ENCODE measurements at places on chromosomes 3 and 15.
A peak's percentile ranks its signal among the peaks of the same experiment; 100 is the strongest.

- DNase-seq: no peak
Observed at GRCh38 chr15:100108346-100108745, 233.4 kb downstream of the ADAMTS17 start.

DNA sequence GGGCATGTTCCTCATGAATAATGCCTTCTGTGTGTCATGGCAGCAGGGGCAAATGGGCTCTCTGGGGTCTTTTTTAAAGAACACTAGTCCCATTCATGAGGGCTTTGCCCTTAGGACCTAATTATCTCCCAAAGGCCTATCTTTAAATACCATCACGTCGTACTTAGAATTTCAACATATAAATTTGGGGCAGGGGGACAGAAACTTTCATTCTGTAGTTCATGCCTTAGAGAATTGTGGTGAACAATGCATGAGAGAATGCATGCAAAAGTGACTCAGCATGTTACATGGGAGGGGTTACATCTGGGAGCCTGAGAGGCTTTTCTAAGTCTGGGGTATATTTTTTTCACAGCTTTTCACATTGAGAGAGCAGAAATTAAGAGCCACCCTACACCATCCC lies 208.5 kb upstream of the ROPN1 start:
- no peak for DNase-seq

- no peak for DNase-seq
Observed at GRCh38 chr3:72973031-72973723, 23.4 kb upstream of the PPP4R2 start.

- no peak for DNase-seq
Observed at GRCh38 chr3:9810846-9811245, 784 bp downstream of the TTLL3 start.

GRCh38 chr3:165439765-165440164 lies 243.6 kb upstream of the SLITRK3 start:
- DNase-seq: no peak

- peak; percentile 70 for DNase-seq
Observed at GRCh38 chr3:57696801-57697321, 4.0 kb upstream of the DENND6A start.

DNA sequence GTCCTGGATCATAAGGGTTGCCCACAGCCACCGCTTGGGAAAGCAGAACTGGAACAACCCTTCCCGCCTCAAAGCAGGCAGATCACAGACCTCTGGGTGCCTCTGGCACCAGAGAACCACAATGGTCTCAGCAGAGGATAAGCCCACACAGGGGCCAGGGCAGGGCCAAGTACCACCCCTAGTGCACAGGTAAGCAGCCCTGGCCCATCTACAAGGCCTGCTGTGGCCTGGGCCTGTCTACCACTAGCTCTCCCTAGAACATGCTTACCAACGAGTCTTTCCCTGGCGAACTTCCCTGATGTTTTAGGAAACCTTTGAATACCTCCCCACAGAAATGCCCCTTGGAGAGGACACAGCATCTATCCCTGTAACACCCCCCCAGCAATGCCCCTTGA lies 28.3 kb downstream of the TNK2 start:
- DNase-seq: no peak

- DNase-seq: peak; percentile 46
Observed at GRCh38 chr3:632571-633170, 436.1 kb downstream of the CHL1 start.

DNA sequence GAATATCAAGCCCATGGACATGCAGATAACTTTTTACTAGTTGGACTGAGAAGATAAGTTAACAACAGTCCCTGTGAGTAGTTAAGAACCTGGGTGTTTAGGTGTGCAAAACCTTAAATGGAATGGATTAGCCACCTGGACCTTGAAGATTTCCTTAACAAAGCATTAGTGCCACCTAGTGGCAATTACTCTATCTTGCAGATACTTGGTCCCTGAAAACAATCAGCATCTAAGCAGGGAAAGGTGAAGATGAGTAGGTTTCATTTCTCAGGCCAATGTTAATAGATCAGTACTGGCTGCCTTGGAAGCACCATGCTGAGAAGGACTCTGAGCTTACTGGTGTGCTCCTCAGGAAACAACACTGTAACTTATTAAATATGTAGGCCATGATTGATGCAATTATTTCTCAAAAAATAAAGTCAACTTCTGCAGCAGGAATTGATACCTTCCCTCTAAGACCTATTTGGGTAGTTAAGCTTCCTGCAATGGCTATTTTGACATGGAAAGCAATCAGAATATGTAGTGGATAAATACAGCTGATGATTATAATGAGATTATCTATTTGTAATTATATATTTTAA lies 329.4 kb downstream of the TBC1D5 start:
- peak; percentile 63 for DNase-seq

DNA sequence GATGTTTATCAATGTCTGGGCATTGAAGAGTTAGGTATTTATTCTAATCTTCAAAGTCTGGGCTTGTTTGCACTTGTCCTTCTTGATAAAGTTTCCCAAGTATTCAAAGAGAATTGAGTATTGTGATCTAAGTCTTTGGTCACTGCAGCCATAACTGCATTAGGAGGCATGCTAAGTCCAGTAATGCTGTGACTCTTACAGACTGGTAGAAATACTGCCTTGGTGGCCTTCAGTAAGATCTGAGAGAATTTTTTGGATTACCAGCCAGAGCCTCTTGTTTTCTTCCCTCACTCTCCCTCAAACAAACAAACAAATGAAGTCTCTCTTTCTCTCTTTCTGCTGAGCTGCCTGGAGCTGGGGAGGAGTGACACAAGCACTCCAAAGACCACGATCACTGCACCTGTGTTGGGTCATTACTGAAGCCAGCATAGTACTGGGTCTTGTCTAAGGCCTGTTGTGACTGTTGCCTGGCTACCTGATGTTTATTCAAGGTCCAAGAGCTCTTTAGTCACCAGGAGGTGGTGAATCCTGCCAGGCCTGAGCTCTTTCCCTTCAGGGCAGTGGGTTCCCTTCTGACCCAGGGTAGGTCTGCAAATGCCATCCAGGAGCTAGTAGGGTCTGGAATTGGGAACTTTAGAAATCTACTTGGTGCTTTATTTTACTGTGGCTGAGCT lies 14.8 kb upstream of the RBP2 start:
- no peak for DNase-seq

GRCh38 chr3:187183903-187184302 lies 13.4 kb upstream of the RTP1 start:
- peak; percentile 41 for DNase-seq

GRCh38 chr15:85878828-85879225 lies 84.1 kb upstream of the KLHL25 start:
- DNase-seq: no peak

DNA sequence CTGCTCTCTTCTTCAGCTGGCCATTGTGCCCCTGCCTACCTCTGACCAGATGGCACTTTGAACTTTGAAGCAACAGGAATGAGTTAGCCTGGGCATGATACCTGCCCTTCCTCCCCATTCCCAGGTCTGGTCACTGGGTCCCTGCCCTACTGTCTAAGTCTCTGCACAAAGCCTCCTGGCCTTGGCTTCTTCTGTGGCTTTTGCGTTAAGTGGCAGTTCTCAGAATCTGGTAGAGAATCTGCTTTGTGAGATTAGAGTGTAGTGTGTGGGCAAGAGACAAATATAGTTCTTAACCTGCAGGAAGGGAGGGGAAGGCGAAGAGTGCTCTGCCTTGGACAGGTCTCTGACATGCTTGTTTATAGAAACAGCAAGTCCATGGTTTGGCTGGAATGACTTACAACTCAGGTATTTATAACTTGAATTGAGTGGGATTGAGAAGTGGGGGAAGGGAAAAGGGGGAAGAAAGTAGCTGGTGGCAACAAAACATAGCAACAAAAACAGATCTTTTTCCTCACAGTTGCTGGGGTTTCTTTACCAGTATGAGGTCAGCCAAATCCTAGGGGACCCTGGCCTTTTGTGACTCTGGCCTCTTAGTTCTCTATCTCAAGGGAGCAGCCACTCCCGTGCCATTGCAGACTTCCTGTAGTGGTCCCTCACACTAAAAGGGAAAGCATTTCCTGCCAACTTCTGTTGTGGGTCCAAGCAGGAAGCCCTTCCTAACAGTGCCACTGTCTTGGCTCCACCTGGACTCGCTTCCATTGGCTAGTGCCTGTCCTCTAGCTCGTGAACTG lies 16.7 kb downstream of the MAPKBP1 start:
- peak; percentile 82 for DNase-seq

GRCh38 chr3:197670361-197670760 lies 66.3 kb downstream of the RUBCN start:
- DNase-seq: no peak

DNA sequence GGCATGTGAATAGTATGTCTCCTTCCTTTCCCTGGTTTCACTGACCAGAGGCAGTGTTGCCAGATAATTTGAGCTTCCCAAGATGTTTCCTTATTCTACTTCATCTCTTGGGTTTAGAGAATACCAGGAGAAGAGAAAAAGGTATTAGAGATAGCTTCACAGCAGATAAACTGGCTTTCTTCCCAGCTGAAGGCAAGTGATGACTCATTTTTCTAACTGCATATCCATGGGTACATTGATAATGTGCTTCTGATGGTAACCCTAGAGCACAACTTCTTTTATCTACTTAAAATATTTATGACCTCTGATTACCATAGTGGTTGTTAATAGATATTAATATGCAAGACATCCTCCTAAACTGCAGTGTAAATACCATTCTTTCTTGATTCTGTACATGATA lies 34.6 kb upstream of the CMTM8 start:
- peak; percentile 66 for DNase-seq

DNA sequence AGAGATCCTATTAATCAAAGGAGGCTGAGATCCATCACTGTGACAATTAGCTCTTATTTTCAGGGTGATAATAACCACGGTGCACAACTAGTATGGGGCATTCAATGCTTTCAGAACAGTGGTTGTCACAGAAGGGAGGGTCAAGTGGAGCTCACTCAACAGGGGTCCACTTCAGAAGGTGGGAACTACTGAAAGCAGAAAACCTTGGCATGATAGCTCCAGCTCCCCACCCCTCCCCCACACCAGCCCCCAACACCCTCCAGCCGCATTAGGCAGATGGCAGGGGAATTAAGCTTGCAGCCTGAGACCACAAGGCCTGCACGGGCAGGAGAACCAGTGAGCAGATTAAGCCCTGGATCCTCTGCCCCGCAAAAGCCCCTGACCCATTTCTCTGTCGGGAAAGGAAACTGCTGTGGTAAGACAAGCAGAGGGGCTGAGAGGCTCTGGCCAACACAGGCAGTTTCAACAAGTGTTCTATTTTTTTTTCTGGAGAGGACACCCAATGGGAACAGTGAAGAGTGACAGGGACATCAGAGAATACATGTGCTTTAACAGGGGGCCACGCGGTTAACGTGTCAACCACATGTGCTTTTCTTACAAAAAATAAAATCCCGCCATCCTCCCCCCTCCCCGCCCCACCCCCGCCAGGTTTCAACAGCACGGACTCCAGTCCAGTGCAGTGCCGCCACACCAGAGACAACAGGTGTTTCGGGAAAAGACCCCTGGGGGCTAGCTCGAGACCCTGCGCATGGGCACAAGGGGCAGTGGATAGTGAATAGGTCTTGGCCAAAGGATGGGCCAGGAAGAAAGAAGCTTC lies 997 bp downstream of the FYCO1 start:
- DNase-seq: no peak

DNA sequence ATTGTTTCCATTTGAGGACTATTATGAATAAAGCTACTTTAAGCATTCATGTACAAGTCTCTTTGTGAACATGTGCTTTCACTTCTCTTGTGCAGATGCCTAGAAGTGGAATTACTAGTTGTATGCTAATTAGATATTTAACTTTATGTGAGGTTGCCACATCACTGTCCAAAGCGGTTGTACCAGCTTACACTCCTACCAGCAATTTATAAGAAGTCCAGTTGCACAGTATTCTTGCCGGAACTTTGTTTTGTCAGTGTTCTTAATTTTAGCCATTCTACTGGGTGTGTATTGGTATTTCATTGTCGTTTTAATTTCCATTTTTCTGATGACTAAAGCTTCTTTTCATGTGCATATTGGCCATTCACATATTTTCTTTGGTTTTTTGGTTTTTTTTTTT lies 29.1 kb downstream of the SEMA3G start:
- no peak for DNase-seq

DNA sequence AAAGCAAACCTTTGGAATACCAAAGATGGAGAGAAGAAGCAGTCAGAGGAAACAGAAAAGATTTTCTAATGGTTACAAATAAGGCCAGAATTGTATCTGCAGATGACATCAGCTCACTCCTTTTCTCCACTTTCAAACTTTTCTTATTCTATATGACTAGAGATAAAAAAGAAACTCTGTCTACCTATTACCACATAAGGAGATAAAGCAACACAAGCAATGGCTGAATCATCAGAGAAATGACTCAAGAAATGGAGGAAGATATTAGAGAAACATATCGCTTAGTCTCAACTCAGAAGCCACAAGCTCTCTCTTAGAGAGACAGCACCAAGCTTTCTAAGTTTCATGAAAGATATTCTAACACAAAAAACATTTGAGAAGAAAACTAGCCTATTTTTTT lies 784.0 kb downstream of the ZPLD1 start:
- peak; percentile 5 for DNase-seq

Data from iris pigment epithelial cell (primary cell).